ENCODE measurements at places on chromosomes 12 and 14.

- H3K27ac ChIP-seq, result no peak overlapping the region
- H3K27me3 ChIP-seq, result no peaks in the 10 kb centered on the region
- peaks cover 61% of the 10 kb centered on the region for H3K36me3 ChIP-seq
These were observed 31.9 kb downstream of the USP15 start for GRCh38 chr12:62291864-62292760.

DNA sequence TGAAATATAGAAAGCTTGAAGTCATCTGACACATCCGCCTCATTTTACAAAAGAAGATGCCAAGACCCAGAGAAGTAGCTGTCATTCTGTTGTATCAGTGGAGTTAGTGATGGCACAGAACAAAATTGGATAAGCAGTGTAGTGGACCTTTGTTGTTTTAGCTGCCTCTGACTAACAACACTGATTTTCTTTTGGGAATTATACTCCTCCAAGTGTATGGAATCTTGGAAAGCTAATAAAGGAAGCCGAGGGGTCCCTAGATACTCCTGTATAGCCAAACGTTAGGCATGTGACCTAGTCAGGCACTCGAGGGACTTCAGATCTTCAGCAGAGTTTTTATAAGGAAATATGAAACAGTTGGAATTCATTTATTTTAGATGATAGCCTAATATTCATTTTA is 94.5 kb downstream of the OTOGL start:
- no peaks in the 10 kb centered on the region for H3K36me3 ChIP-seq
- peaks cover 3% of the 10 kb centered on the region for H3K27me3 ChIP-seq
- no peak for DNase-seq
- H3K4me3 ChIP-seq, result no peak overlapping the region
- H3K4me1 ChIP-seq, result no peaks in the 10 kb centered on the region

- no peak overlapping the region for H3K4me3 ChIP-seq
- DNase-seq, result no peak
- peaks cover 15% of the 10 kb centered on the region for H3K4me1 ChIP-seq
- H3K27ac ChIP-seq, result no peak overlapping the region
- H3K27me3 ChIP-seq, result no peaks in the 10 kb centered on the region
These were observed 14.2 kb downstream of the SSH1 start for GRCh38 chr12:108843187-108843586.

GRCh38 chr14:96176275-96176674 is 28.4 kb upstream of the BDKRB2 start:
- H3K36me3 ChIP-seq, result no peaks in the 10 kb centered on the region
- peaks cover 22% of the 10 kb centered on the region for H3K27me3 ChIP-seq
- no peak overlapping the region for H3K27ac ChIP-seq
- peaks cover 3% of the 10 kb centered on the region for H3K4me1 ChIP-seq

GRCh38 chr12:95509300-95509699 is 35.3 kb downstream of the METAP2 start:
- peak overlapping the region; percentile 15 for H3K27ac ChIP-seq
- H3K4me3 ChIP-seq, result no peak overlapping the region
- no peaks in the 10 kb centered on the region for H3K27me3 ChIP-seq
- peaks cover 4% of the 10 kb centered on the region for H3K4me1 ChIP-seq
- peaks cover 43% of the 10 kb centered on the region for H3K36me3 ChIP-seq
- DNase-seq, result no peak

DNA sequence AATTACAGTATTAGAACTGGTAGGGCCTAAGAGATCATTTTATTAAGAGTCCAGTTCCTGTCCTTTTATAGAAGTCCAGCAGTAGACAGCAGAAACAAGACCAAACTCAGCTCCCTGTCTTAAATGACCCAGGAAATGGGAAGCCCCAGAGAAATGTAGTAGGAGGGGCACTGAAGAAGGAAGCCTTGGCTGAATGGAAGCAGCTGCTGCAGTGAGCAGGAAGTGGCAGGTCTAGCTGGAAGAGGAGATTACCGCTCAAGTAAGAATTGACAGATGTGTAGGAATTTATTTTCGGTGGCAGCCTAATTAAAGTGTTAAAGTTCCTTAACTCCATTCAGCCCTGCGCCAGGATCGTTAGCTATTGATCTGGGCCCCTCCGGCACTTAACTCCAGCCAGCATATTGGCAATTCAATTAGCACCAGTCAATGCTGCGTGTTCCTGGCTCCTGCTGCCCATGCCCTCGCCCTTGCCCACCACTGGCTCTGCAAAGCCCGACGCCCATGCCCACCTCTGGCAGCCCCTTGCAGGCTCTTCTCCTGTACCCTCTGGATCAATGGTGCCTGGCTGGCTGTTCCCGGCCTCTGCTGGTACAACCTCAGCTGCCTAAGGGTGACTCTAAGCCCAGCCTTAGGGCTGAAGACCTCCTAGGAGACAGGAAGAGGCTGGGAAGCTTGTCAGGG is 21.1 kb downstream of the ZFHX2 start:
- no peak overlapping the region for H3K4me3 ChIP-seq
- no peak overlapping the region for H3K27ac ChIP-seq
- DNase-seq, result no peak
- H3K4me1 ChIP-seq, result peaks cover 2% of the 10 kb centered on the region
- H3K27me3 ChIP-seq, result no peaks in the 10 kb centered on the region
- no peaks in the 10 kb centered on the region for H3K36me3 ChIP-seq

- no peak overlapping the region for H3K27ac ChIP-seq
- H3K27me3 ChIP-seq, result peaks cover 4% of the 10 kb centered on the region
- DNase-seq, result no peak
- no peak overlapping the region for H3K4me3 ChIP-seq
- no peaks in the 10 kb centered on the region for H3K36me3 ChIP-seq
These were observed 166.6 kb upstream of the PELI2 start for GRCh38 chr14:55951341-55952206.

- H3K4me1 ChIP-seq, result no peaks in the 10 kb centered on the region
- H3K27ac ChIP-seq, result no peak overlapping the region
- no peak overlapping the region for H3K4me3 ChIP-seq
- H3K27me3 ChIP-seq, result no peaks in the 10 kb centered on the region
These were observed 41.5 kb upstream of the NR2C1 start for GRCh38 chr12:95114766-95115405.

GRCh38 chr12:88836156-88836555 is 255.9 kb upstream of the KITLG start:
- H3K36me3 ChIP-seq, result no peaks in the 10 kb centered on the region
- H3K27ac ChIP-seq, result no peak overlapping the region
- H3K4me1 ChIP-seq, result no peaks in the 10 kb centered on the region
- no peak overlapping the region for H3K4me3 ChIP-seq

DNA sequence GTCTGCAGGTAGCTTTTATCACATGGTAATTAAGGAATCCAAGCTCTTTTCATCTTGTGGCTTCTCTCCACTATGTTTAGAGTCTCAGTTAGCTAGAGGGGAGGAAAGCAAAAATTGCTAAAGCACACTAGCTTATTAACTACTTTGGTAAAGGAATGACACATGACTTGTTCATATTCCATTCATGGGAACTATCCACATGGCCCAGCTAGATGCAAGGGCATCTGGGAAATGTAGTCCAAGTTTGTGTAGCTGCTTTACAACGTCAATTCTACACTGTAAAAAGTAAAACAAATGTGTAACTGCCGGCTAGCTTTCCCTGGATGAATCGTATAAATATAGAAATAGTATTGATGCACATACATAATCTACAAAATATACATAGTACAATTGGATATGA is 244.5 kb upstream of the LRFN5 start:
- H3K36me3 ChIP-seq, result no peaks in the 10 kb centered on the region
- DNase-seq, result no peak
- H3K27ac ChIP-seq, result no peak overlapping the region
- no peak overlapping the region for H3K4me3 ChIP-seq
